ENCODE measurements at places on chromosomes 6 and 20.

- no peak for DNase-seq
These were observed 706 bp upstream of the SNX14 start for GRCh38 chr6:85594197-85594930.

GRCh38 chr6:15472621-15473020, 190.2 kb downstream of the DTNBP1 start:
- DNase-seq = no peak

DNA sequence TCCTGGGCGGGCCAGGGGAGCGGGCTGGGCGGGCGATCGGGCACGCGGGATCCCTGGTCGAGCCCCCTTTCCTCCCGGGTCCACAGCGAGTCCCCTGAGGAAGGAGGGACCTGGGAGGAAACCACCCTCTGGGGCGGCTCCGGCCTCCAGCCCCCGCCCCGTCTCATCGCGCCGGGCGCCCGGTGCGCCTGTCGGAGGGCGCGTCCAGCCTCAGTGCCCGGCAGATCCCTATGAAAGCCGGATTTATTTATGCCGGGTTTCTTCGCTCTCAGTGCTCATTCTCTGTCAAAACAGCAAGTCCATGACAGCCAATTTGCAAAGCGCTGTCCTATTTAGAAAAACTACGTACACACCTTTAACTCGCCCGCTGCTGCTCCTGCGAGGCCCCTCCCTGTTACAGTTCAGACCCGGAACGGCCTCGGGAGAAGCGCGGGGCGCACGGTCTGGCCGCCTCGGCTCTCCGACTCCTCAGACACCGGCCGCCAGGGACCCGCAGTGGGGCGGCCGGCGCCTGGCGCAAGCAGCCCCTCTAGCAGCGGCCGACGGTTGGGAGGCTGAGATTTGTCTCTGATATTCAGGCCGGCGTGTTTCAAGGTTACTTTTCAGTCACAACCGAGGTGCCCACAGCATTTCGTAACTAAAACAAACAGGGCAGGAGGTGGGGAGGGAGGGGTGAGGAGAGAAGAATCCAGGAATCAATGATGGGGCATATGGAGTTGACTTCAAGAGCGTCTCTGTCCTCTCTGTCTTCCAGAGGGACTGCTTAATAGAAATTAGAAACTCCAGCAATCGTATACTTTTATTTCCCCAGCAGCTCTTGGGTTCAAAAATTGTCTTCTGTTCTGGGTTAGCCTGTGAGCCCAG, 782 bp upstream of the FOXA2 start:
- peak; percentile 82 for DNase-seq

- DNase-seq = no peak
These were observed 101.0 kb upstream of the DTNBP1 start for GRCh38 chr6:15763837-15764236.

DNA sequence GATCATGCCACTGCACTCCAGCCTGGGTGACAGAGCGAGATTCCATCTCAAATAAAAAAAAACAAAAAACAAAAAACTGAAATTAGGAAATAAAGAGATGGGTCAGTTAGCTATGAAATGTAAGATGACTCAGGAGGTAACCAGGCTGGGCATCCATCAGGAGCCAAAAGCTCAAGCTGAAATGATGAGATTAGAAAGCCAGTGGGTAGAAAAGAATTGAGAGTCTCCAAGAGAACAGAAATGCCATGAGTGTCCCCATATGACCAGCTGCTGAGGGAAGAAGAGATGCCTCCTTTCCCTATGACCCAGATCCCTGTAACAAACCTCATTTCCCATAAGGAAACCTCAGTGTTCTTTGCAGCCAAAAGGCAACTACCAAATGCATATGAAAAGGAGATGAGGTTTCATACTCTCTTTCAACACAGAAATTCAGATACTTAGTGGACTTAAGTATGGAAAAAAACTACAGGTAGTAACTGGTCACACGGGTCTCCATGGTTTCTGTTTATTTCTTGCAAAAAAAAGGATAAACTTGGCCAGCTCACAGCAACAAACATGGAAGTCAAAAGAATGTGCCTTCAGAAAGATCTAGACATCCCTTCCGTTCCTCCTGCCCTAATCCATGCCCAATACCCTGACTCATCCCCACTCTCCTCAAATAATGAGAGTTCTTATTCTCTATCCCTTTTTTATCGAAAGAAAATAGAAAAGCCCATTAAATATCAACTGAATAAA, 8.1 kb downstream of the ARHGAP18 start:
- no peak for DNase-seq

DNA sequence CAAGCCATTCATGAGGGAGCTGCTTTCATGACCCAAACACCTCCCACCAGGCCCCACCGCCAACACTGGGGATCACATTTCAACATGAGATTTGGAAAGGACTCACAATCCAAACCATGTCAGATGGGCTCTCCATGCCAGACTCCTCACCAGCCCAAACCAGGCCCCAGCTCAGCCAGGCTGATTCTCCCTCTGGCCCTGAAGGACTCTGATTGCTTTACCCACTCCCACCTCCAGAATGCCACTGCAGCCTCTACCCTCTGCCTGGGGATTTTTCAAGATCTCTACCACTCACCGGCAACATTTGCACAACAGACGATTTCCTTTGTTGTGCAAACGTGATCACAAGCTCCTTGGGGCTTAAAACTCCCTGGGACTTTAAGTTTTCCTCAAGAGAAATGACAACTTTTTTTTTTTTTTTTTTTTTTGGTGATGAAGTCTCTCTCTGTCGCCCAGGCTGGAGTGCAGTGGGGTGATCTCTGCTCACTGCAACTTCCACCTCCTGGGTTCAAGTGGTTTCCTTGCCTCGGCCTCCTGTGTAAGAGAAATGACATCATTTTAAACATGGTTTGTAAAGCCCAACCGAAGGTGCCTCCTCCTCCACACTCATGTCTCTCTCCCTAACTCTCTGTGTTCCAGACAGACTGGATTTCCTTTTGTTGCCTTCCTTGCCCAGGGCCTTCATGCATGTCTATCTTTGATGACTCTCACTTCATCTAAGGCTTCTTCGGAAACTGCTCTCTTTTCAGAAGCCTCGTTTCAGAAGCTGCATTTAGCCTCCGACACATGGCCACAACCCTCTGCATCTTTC, 147.0 kb downstream of the CDH26 start:
- no peak for DNase-seq

GRCh38 chr20:35618263-35619131, 2.9 kb downstream of the SPAG4 start:
- no peak for DNase-seq

DNA sequence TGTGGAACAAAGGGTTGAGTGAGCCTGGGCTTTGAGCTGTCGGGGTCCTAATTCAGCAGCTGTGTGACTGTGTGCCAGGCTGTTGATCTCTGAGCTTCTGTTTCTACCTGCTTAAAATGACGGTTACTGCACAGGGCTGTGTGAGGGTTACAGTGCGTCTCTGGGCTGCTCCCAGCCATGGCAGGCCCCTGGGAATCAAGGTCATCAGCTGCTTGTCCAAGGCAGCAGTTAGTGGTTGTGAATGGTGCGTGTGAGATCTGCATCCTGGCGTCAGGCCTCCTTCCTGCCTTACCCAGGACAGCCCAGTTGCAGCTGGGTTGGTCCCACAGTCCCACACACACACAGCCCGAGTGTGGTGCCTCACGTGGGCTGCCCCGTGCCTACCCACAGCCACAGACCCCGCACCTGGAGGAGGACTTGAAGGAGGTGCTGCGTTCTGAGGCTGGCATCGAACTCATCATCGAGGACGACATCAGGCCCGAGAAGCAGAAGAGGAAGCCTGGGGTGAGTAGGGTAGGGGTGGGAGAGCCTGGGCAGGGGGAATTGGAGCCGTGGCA, 15.6 kb downstream of the GTSF1L start:
- DNase-seq = no peak

GRCh38 chr20:41306061-41306727, 11.3 kb downstream of the ZHX3 start:
- DNase-seq = no peak

DNA sequence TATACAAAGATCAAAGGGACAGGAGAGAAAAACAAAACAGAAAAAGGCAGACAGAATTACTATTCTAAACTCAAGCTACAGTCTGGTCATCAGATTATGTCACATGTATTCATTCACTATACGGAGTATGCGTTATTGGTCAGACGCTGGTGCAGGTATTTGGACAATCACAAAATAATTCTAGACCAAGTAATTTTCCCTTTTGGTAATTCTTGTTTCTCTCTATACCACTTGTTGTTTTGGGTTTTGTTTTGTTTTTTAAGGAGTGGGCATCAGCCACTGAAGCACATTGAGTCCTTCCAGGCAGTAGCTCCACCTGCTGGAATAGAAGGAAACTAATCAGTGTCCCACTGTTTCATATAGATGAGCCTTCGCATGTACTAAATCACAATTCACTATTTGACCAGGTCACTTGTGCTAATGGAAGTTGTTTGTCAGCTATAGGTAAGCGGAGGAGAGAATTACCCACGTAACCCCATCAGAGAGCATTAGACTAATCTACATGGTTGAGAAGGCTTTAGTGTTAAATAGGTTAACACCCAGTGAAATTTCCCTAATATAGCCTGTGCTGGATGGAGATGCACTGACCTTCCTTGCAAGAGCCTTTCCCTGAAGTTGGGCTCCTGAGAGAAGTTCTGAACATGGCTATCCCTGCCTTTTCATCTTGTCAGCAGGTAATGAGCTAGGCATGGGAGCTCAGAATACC, 77.9 kb downstream of the TNFAIP3 start:
- DNase-seq = peak; percentile 2

DNA sequence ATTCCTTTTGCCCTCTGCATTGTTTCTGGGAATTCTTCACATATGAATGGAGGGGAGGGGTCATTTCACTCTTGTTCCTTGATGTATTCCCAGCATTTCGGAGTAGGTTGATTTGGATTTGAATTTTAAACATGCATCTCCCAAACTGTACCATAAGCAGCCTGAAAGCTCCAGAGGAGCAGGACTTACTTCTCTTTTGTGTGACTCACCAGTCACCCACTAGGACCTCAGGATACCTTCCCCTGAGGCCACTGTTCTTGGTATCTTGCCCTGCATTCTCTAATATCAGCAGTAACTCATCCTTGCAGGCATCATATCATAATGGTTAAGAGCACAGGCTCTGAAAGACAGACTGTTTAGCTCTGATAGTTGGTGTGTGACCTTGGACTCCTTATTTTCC, 703 bp downstream of the MRPL2 start:
- no peak for DNase-seq

DNA sequence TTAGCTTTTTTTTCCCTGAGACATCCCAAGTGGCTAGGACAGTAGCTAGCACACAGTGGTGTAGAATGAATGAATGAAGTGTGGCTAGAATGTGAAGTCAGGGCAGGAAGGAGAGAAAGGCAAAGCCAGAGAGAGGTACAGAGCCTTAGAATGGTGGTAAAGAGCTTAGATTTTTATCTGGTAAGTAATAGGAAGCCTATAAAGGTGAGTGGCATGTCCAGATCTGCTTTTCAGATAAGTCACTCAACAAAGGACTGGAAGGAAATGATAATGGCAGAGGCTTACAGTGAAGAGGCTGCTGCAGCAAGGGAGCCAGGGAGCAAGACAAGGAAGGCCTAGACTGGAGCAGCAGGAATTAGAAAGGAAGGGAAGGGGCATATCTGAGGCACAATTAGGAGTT, 96.0 kb upstream of the PRDM1 start:
- no peak for DNase-seq

DNA sequence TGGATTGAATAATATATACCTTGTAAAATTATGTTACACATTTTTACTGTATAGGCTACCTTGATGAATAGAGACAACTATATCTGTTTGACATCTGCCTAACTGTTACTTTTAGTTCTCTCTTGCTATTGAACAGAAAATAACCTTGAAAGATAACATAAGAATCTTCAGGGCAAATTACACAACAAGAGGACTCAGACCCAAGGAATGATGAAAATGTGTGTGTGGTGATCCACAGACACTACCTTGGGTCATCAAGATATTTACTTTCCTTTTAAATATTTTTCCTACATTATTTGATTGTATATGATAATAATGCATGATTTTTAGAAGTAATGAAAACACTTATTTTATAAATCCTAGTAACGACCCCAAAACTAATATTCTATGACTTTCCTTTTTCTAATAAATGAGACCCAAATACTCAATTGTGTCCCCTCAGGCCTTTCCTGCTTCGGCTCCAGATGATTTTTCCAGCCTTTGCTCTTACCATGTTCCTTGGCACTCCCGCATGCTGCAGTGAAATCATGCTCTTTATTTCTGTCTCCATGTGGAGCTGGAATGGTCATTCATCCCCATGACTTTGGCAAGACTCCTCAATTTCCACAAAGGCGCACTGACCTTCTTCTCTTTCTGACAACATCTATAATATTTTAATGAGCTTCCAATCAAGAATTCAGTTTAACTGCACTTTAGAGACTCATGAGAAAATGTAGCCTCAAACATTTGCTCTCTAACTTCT, 187.6 kb downstream of the EPM2A start:
- DNase-seq = no peak

- no peak for DNase-seq
These were observed 43.3 kb upstream of the ARMC2 start for GRCh38 chr6:108804956-108805355.

GRCh38 chr20:878511-879307, 37.4 kb downstream of the ANGPT4 start:
- no peak for DNase-seq
